ENCODE measurements at places on chromosomes 6 and 20.
A peak's percentile ranks its signal among the peaks of the same experiment; 100 is the strongest.

DNA sequence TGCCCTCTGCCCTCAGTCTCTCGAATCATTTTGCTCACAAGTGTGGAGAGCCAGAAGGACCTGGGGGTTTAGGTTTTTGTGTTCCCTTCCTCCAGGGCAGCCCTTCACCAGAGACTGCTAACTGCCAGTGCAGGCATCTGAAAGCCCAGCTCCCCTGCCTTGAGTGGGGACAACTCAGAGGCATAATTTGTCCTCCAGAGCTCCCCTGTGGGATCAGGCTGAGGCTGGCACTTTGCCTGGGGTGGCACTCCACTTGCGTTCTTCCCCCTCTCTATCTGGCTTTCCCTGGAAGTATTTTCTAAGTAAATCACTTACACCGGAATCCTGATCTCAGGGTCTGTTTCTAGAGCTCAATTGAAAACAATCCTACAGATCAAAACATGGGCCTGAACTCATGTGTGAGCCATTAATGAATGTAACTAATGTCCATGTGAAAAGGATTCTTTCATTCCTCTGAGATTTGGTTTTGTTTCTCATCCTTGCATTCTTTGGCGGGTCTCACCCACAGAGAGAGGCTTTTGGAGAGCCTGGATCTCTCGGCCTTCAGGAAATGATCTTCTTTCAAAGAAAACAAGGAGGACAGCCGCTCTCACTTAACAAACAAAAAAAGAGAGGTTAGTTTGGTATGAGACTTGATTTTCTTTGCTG, 125.7 kb upstream of the RIPOR2 start:
- DNase-seq: no peak

- no peak for DNase-seq
These were observed 63.2 kb upstream of the ARMH2 start for GRCh38 chr6:24861934-24862333.

DNA sequence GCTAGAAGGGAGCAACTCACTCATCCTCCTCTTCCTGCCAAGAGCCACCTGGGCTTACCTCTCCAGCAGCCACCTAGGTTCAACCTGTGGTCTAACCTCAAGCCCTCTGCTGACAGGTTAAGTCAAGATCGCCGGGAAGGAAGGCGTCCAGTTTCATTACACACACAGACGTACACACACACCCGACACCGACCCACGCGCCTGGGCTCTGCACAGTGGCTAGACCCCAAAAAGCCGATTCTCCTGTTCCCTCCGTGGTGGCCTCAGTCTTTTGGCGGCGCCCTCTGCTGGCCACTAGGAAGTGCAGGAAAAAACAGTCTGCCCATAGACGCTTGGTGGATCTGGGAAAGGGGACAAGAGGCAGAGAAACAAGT, 52.8 kb downstream of the MRPL14 start:
- DNase-seq: peak; percentile 41

- no peak for DNase-seq
These were observed 12.9 kb downstream of the KCNG1 start for GRCh38 chr20:51010043-51010365.

- DNase-seq: no peak
These were observed 2.8 kb downstream of the PREX1 start for GRCh38 chr20:48824830-48825565.

DNA sequence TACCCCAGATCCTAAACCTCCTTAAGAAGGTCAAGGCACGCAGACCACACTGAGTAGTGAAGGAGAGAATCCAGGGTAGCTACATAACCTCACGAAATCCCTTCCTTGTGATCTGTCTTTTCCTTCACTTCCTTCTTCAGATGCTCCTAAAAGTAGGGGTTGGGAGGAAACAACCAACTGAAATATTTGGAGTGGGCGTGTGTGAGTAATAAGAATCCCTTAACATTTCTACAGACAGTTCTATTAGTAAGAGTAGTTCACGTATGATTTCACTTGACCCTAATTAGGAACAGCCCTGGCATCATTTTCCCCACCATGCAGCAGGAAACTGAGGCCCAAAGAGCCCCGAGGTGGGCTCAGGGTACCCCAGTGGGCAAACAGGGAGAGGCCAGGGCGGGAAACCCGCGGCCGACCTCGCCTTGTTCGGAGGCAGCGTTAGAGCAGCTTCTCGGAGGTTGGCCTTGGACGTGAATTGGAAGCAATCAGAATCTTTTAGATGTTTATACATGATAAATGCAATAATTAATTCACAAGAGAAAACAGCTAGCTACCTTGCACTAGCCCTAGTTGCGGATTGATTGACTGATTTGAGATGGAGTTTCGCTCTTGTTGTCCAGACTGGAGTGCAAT, 859 bp upstream of the RAE1 start:
- DNase-seq: no peak

DNA sequence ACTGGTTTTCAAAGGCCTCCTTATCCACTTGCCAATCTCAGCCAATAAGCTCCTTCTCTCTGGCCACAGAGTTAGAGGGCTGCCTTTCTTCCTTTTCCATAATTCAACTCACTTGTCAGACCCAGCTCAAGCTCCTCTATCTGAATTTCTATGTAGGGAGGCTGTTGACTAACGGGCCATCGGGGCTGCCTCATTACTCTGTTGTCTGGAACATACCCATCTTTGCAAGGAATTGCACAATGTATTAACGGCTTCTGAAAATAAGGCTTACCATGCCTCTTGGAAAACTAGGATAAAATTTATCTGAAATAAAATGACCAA, 28.5 kb upstream of the KIF6 start:
- DNase-seq: no peak

- DNase-seq: no peak
These were observed 153.1 kb downstream of the MYB start for GRCh38 chr6:135334169-135334568.

DNA sequence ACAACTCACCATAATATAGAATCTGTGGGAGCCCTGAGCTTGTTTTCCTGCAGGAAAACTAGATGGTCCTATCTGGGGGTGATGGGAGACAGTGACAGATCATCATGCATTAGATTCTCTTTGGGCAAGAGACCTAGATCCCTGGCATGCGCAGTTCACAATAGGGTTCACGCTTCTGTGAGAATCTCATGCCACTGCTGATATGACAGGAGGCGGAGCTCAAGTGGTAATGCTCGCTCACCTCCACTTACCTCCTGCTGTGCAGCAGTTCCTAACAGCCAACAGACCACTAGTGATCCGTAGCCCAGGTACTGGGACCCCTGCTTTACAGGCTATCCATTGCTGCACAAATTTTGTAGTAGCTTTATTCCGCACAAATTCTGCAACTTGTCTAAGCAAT, 84.5 kb downstream of the HIVEP2 start:
- no peak for DNase-seq

DNA sequence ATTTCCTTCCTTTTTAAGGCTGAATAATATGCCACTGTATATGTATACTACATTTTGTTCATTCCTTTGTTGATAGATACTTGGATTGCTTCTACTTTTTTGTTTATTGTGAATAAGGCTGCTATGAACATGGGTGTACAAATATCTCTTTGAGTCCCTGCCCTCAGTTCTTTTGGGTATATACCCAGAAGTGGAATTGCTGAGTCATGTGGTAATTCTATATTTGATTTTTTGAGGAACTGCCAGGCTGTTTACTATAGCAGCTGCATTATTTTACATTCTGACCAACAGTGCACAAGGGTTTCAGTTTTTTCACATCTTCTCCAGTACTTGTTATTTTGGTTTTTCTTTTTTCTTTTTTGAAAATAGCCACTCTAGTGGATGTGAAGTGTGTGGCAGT, 34.1 kb downstream of the CDS2 start:
- DNase-seq: no peak

DNA sequence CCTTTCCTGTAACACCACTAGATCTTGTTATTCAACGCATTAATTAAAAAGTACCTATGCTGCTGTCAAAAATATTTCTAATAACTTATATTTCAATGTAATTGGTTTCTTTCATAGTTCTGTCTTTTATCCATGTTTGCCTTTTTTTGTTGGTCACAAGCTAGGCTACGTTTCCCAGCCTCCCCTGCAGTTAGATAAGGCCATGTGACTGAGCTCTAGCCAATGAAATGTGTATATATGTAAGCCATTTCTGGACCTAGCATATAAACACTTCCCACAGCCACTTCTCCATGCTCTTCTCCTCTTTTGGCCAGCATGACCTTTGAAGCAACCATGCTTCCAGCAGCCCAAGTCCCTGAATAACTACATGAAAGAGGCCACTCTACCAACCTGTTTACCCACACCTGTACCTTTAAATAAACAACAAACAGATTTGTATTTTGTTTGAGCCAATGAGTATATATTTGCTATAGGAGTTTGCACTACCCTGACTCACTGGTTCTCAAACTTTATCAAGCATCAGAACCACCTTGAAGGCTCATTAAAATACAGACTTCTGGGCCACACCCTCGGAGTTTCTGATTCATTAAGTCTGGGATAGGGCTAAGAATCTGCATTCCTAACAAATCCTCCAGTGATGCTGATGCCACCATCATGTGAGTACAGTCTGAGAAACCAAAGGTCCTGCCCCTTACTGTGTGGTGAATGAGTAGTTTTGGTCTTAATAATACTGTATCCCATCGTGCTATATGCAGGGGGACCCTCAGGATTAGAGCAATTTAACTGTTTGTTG, 45.6 kb upstream of the BEND6 start:
- no peak for DNase-seq

- no peak for DNase-seq
These were observed 436.2 kb downstream of the CBLN4 start for GRCh38 chr20:55569084-55569483.

DNA sequence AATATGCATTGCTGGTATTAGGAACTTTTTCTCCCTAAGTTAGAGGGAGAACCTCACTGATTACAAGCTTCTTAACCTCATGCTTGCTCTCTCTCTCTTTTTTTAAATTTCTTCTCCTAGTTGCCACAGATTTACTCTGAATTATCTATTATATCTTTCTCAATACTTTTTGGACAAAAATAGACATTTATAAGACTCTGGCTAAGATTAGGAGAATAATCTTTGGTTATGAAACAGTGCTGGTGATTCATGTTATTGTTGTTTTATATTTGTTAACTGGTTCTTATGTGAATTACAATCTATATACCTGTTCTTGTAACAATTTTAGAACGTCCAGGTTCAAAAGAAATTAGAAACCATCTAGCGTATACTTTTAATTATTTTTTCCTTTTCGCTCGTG, 187.8 kb downstream of the OGFRL1 start:
- DNase-seq: no peak

DNA sequence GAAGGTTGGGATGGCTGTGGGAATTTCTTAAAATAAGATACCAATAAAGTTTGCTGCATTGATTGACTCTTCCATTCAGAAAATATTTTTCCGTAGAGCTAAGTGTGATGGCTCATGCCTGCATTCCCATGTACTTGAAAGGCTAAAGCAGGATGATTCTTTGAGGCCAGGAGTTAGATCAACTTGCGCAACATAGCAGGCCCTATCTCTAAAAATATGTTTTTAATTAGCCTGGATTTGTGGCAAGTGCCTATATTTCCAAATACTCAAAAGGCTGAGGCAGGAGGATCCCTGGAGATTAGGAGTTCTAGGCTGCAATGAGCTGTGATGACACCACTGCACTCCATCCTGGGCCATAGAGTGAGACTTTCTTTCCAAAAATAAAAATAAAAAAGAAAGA, 431.2 kb upstream of the PTCHD4 start:
- no peak for DNase-seq

DNA sequence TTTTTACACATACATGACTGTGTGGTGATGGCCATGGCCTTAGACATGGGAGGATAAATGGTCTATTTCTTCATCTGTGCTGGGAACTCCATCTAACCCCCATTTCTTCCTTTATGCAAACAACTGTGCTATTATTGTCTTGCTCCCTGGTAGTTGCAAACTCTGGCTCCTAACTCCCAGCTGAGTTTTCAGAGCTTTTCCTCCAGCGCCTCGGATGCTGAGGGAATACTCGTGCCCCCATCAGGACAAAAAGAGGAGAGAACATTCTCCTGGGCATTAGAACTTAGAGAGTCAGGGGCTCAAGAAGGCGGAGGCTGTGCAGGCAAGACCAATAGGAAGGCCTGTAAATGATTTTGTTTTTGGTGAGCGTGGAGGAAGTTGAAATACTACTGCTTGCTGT, 2.1 kb downstream of the DAAM2 start:
- DNase-seq: no peak

GRCh38 chr6:23587582-23587981, 538.4 kb upstream of the NRSN1 start:
- DNase-seq: no peak

DNA sequence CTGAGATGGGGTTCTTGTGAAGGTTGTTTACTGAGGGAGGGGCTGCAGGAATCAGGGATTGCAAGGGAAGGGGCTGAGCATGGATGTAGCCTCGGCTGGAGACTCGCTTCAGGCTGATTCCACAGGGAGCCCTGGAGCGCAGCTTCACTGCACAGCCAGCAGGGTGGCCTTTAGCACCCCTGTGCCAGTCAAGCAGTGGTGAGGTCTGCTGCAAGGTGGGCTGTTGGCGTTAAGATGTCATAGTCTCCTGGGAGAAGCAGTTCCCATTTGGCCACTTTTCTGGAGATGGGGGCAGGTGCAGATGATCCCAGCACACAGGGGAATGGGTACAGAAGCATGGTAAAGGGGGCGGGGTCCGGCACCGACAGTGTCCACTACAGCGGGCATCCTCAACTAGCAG, 126.3 kb downstream of the TOX2 start:
- no peak for DNase-seq

GRCh38 chr6:45942953-45943352, 72.7 kb downstream of the CLIC5 start:
- no peak for DNase-seq

DNA sequence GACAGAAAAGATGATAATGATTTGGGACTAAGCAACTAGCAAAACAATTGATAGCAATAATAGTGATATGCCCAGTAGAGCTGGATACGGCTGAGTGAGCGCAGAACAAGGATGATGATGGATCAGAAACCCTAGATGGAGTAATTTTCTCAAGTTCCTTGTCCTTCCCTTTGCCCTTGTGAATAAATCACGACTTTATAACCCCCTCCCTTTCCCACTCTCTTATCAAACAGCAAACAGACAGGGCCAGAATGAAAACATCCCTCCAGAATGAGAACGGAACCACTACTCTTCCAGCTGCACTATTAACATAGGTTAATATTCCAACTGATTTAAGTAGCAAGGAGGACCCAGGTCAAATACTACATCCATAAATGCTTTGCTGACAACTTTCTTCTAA, 1.3 kb upstream of the MTFR2 start:
- DNase-seq: no peak

DNA sequence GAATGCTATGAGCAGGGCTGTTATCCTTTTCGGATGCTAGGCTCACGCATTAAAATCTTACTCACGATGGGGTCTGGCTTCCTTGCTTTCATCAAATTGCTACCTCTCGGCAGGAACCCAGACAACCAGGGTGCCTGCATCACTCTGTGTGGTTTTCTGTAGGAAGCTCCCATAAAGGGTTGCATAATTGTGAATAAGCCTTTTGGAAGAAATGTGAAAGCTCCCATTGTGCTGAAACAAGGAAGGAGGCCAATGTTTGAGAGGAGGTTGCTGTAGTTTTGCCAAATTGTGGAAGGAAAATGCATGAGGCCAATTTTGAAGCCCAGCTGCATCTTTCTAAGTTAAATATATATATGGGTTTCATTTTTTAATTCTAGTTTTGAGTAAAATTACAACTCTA, 615.5 kb downstream of the C6orf118 start:
- DNase-seq: no peak

GRCh38 chr6:168015009-168015408, 17.5 kb downstream of the KIF25 start:
- DNase-seq: no peak

GRCh38 chr20:62354031-62354808, 12.9 kb downstream of the LAMA5 start:
- no peak for DNase-seq

- DNase-seq: no peak
These were observed 89.8 kb downstream of the ATRN start for GRCh38 chr20:3560578-3560977.
